ENCODE measurements at places on chromosomes 7 and 10. TPM values are rescaled to one million over a fixed set of nuclear protein-coding genes. Genes with fewer than 3 reads are reported as not detected.
A peak's percentile ranks its signal among the peaks of the same experiment; 100 is the strongest.

Gene IFIT1
- total RNA-seq: 0.71 TPM

GRCh38 chr7:972676-973309 is 2.6 kb downstream of the COX19 start:
- no peaks in the 10 kb centered on the region for H3K27me3 ChIP-seq
- peaks cover 29% of the 10 kb centered on the region for H3K4me1 ChIP-seq
- no peak for DNase-seq
- H3K4me3 ChIP-seq: no peak overlapping the region
- H3K36me3 ChIP-seq: peaks cover 34% of the 10 kb centered on the region

DNA sequence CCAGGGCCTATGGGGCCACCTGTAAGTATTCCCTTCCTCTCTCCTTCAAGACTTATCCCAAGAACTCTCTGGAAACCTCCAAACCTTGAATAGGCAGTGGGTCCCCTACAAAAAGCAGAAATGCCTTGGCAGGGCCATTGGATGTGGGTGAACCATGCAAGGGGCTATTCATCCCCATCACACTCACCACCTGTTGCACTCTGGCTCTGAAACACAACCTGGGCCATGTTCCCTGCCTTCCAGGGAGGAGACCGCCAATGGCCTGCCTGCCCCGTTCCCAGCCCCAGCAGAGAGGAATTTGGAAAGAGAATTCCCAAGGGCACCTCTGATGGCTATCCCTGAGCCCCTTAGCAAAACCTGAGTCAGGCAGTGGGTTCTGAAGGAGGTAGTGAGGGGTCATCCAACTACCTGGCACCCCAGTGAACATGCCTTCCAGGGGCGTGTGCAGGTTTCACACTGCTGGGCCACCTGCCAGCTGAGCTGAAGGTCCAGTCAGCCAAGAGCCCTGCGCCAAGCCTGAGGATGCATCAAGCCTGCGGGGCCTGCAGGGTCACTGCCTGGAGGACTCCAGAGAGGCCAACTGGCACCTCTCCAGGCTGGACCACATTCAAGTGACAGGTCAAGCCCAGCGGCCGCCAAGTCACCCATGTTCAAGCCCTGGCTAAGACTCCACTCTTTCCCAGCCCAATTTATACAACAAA is 101.3 kb downstream of the COL13A1 start:
- DNase-seq: no peak
- no peak overlapping the region for H3K4me3 ChIP-seq
- H3K27me3 ChIP-seq: no peaks in the 10 kb centered on the region
- H3K27ac ChIP-seq: no peak overlapping the region
- H3K4me1 ChIP-seq: no peaks in the 10 kb centered on the region

- no peak for DNase-seq
- H3K36me3 ChIP-seq: no peaks in the 10 kb centered on the region
- H3K27ac ChIP-seq: peak overlapping the region; percentile 78
- no peak overlapping the region for H3K4me3 ChIP-seq
- peaks cover 10% of the 10 kb centered on the region for H3K4me1 ChIP-seq
Measured at GRCh38 chr7:96320442-96320841, 1.5 kb downstream of the SLC25A13 start.

GRCh38 chr10:110168601-110169481 is 38.6 kb upstream of the MXI1 start:
- DNase-seq: no peak
- peaks cover 40% of the 10 kb centered on the region for H3K27me3 ChIP-seq
- no peak overlapping the region for H3K27ac ChIP-seq

DNA sequence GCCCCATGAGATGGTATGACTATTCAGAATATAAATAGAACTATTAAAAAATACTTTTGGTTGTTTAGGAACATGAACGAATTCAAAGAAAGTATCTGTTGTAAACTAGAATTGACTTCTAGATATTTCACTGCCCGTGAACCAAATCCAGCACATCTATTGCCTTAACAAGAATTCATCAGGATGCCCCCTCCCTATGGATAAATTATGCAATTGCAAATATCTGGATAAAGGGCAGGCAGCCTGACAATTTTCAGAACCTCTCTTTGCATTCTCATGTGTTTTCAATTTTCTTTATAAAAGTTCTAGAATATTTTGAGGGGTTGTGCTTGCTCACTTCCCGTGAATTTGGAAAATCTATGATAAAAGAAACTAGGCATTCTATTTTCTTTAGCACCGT is 822.1 kb upstream of the SORCS1 start:
- no peaks in the 10 kb centered on the region for H3K36me3 ChIP-seq
- no peak for DNase-seq
- H3K4me1 ChIP-seq: no peaks in the 10 kb centered on the region
- no peak overlapping the region for H3K27ac ChIP-seq

GRCh38 chr10:30813872-30814481 is 184.4 kb upstream of the LYZL2 start:
- H3K36me3 ChIP-seq: no peaks in the 10 kb centered on the region
- peaks cover 4% of the 10 kb centered on the region for H3K4me1 ChIP-seq
- H3K27me3 ChIP-seq: no peaks in the 10 kb centered on the region
- DNase-seq: no peak
- H3K27ac ChIP-seq: no peak overlapping the region

DNA sequence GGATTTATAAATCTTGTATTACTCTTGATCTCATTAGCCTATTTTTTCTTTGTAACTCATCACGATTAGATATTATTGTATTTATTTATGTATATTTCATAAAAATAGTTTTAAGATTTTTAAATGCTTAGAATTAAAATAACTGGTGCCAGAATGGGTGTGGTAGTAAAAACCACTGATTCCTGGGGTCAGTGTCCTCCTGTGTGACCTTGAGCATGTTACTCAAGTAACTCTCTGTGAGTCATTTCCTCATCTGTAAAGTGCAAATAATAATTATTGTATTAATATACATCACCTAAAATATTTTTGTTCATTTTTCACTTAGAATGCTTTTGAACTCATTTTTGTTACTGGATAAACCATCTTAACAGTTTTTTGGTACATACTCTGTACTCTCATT is 91.3 kb upstream of the TMEM229A start:
- H3K36me3 ChIP-seq: no peaks in the 10 kb centered on the region
- no peak overlapping the region for H3K27ac ChIP-seq
- DNase-seq: no peak
- no peaks in the 10 kb centered on the region for H3K4me1 ChIP-seq
- no peaks in the 10 kb centered on the region for H3K27me3 ChIP-seq

Gene KLF14
- total RNA-seq: not detected

GRCh38 chr7:36188266-36188665 is 35.2 kb downstream of the EEPD1 start:
- no peak overlapping the region for H3K4me3 ChIP-seq
- H3K4me1 ChIP-seq: no peaks in the 10 kb centered on the region
- DNase-seq: no peak
- no peaks in the 10 kb centered on the region for H3K27me3 ChIP-seq
- H3K27ac ChIP-seq: no peak overlapping the region

DNA sequence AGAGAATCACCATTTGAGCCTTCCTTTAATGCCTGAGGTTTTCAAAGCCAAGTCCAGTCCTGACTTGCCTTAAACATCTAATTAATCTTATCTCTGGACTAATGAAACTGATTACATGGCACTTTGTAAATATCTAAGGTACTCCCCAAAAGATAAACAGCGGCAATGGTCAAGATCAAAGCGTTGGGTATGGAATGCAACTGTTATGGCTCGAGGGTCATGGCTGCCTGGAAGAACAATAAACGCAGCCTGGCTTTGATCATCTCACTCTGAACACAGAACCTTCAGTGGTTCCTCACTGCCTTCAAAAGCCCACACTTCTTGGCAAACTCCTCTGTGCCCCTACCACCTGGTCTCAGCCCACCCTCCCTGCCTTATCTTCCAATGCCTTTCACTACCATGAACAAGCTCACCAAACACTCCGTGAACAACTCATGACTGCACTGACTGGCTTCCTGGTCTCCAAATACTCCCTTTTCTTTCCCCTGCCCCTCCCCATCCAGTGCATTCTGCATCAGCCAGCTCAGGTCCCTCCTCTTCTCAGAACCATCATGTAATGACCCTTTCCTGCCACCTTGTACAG is 150.2 kb upstream of the NFE2L3 start:
- DNase-seq: no peak
- no peak overlapping the region for H3K4me3 ChIP-seq
- H3K36me3 ChIP-seq: no peaks in the 10 kb centered on the region
- H3K27me3 ChIP-seq: no peaks in the 10 kb centered on the region

GRCh38 chr7:66642186-66642585 is 13.5 kb downstream of the KCTD7 start:
- no peak overlapping the region for H3K27ac ChIP-seq
- H3K36me3 ChIP-seq: peaks cover 32% of the 10 kb centered on the region
- H3K4me3 ChIP-seq: no peak overlapping the region
- no peak for DNase-seq
- no peaks in the 10 kb centered on the region for H3K4me1 ChIP-seq

Gene C7orf57
- total RNA-seq: 0.66 TPM

DNA sequence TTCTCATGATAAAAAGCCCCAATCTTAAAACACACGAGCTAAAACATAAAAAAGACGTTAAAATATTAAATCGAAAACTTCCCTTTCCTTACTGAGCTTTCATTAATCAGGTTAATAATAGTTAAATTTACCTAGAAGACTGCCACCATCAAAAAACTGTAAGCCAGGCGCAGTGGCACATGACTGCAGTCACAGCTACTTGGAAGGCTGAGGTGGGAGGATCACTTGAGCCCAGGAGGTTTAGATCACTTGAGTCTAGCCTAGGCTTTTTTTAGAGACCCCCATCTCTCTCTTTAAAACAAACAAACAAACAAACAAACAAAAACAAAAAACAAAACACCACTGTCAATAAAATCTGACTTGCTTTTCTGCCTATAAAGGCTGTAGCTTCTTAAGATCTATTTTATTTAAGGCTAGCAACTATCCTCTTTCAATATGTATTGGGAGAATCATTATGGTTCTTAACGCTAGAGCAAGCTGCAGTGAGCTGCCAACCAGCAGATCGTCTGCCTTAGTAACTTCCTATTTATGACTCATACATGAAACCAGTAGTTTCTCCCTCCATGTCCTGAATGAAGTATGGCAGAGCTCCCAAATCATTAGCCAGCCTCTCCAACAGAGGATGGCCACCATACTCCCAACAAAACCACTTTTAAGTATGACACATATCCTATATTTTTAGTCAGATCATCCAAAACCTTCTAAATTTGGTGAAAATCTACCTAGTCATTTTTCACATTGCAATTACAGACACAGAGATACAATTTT is 163.7 kb downstream of the SRPK2 start:
- no peak overlapping the region for H3K4me3 ChIP-seq
- no peaks in the 10 kb centered on the region for H3K4me1 ChIP-seq
- H3K36me3 ChIP-seq: no peaks in the 10 kb centered on the region
- DNase-seq: no peak

DNA sequence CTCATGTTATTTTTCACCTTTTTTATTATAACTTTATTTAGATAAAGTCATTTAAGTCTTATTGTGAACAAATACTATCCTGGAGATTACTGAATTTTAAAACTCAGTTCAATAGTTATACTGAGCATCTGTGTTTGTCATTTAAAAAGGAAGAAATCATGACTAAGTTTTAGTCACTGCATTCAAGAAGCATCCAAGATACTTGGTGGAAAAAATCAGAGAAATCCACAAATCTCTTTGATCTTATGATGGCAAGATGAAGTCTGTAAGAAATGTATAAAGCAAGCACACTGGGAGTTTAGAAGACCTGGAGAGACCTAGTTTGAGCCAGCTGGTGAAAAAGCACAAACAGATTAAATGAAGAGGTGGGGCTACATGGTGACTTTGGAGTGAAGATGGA is 529.8 kb upstream of the IGFBP3 start:
- H3K4me1 ChIP-seq: no peaks in the 10 kb centered on the region
- H3K36me3 ChIP-seq: no peaks in the 10 kb centered on the region
- DNase-seq: no peak
- no peak overlapping the region for H3K27ac ChIP-seq
- H3K4me3 ChIP-seq: no peak overlapping the region
